ENCODE measurements at places on chromosomes 5 and 9.

- DNase-seq, result no peak
Measured at GRCh38 chr5:169764018-169764378, 126.9 kb downstream of the DOCK2 start.

DNA sequence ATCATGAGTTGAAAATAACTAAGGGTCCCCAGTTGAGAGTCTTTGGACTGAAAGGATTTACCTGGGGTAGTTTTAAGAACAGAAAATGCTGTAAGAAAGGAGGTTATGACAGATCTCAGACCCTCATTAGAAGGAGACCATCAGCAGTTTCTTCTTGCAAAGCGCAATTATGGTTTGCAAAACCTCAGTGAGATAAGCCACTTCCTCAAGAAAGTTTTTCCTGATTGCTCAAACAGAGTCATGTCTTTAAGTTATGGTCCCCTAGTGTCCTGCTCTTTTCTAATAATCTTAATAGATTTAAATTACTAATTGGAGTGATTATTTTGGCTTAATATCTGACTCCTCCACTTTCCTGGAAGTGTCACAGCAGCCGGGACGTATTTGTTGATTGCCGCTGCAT is 293.2 kb upstream of the KLF4 start:
- no peak for DNase-seq

GRCh38 chr5:148687427-148687826 is 33.1 kb upstream of the HTR4 start:
- DNase-seq, result no peak

GRCh38 chr5:158074992-158075769 is 216.2 kb upstream of the CLINT1 start:
- DNase-seq, result peak; percentile 33

GRCh38 chr5:93100976-93101375 is 480.0 kb downstream of the NR2F1-AS1 start:
- DNase-seq, result no peak

DNA sequence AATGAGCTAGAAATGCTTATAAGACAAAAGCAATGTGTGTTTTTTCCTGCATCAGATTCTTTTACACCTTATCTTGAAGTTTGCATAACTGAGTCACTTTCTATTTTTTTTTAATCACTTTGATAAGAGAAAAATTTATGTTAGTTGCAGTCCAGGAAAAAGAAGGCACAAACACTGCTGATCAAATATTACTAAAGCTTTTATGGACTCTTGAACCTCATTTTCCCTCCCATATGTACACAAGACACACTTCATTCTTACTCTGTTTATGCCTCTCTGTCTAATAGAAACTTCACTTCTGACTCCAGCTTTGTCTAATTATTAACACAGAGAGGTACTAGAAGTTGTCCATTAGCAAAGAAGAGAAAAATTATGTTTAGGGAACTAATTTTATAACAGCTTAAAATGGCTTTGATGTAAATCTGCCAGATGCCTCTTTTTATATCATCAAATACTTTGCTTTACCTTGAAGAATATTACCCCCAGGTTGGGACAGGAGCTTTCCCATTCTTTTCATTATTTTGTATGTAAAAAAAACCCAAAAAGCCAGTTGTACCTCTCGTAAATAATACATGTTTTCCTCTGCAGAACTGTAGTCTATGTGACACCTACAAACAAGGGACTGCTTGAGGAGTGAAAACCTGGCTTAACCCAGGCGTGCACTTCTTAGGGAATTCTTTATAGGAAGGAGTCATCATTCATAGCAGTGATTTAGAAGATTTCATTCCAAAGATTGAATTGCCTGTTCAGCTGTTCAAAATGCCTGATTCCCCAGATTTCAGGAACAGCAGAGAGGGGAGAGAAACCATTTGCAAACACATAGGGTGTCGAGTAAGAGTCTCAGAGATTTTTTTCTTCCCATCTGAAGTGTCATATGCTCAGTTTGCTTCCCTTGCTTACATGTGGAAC is 72.6 kb downstream of the DAPK1 start:
- DNase-seq, result no peak

DNA sequence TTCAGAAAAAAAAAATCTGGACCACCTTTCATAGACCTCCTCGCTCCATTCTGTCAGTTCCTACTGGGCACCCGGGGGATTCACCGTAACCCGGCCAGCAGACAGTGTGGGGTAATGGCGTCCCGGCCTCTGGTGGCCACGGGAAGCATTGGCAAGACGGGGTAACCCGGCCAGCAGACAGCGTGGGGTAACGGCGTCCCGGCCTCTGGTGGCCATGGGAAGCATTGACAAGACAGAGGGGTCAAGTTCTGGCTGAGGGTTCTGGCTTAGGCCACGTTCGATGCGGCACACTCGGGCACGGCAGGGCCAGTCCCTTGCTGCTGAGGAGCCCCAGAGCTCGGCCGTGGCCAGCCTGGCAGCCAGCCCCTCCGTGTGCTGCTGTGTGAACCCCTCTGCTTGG is 116.2 kb upstream of the RAPGEF1 start:
- DNase-seq, result no peak
